ENCODE measurements at places on chromosomes 5 and 9.

DNA sequence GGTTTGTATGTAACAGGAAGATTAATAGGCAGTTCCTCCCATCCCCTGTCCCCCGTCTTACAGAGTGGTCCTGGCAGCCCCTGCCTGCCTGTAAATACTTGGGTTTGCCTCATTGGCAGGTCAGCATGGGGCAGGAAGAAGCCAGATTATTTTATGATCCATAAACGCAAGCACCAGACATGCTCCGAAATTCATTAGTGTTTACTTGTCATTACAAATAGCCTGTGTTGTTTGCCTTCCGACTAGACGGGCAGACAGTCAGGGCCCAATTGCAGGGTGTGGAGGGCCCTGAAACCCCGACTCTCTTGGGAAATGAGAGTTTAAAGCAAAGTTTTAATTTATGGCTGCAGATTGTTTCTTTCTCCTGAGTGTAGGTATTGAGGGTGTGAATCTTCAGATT, 97.2 kb downstream of the RALGPS1 start:
- DNase-seq: no peak

DNA sequence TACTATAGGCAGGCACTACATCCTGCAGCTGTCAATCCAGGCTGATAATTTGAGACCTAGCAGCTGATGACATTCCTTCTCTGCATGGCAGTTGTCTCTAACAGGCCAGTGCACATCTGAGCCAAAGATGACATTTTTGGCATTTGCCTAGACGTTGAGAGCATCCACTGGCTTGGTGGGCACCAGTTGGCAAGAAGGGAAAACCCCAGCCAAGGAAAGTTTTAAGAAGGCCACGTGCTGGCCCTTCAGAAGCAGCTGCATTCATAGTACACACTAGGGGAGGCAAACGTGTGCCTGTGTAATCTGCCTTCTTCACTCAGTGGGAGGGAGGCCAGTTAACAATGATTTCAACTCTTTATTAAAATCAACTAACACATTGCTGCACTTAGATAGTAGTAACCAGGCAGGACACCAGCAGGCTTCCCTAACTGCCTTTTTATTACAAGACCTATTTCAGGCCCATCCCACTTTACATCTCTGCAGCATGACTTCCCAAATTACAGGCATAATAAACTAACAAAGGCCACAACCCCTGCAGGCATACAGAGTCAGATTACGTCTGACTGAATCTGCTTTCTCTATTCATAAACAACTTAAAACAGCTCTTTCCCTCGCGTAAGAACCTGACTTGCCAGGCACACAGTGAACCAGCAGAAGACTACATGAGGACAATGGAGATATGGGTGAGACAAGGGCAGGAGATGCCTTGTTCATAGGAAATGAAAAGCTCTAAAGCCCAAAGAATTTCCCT, 576.3 kb downstream of the PDE4D start:
- DNase-seq: no peak

DNA sequence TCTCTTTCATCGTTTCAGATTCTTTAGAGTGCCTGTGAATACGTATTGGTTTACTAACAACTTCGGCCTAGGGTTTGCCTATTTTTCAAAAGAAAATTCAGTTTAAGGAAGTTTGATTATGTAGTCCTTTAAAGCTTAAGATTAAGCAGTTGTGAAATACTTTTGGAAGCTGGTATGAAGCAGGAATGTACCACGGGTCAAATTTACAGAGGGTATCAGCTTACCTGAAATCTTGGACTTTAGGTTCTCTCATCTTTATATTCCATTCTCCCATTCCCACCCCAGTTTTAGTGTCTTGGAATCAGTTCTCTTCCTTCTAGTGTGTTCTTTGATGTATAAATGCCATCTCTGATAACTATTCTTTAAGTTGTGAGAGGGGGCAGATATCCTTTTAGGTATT, 53.2 kb downstream of the IQGAP2 start:
- no peak for DNase-seq

- DNase-seq: no peak
These were observed 424 bp downstream of the HNRNPA0 start for GRCh38 chr5:137753691-137754187.

GRCh38 chr9:2992427-2992826, 148.5 kb upstream of the PUM3 start:
- no peak for DNase-seq

- DNase-seq: no peak
These were observed 48.8 kb upstream of the EGFL7 start for GRCh38 chr9:136613824-136614371.

DNA sequence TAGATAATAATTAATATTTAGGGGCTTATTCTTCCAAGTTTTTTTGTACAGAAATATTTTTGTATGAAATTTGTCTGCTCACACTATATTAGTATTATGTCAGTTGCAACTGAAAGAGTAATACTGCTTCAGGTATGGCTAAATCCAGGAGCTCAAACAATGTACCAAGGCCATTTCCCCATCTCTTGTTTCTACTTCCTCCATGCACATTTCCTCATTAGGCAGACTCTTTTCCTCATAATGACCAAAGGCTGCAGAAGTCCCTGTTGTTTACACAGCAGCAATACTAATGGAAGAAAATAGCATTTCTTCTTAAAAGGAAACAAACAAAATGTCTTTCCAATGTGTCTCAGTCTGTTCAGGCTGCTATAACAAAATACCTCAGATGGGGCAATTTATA, 9.2 kb upstream of the OTULINL start:
- no peak for DNase-seq

- no peak for DNase-seq
These were observed 17.6 kb upstream of the HAVCR1 start for GRCh38 chr5:157076558-157076957.

DNA sequence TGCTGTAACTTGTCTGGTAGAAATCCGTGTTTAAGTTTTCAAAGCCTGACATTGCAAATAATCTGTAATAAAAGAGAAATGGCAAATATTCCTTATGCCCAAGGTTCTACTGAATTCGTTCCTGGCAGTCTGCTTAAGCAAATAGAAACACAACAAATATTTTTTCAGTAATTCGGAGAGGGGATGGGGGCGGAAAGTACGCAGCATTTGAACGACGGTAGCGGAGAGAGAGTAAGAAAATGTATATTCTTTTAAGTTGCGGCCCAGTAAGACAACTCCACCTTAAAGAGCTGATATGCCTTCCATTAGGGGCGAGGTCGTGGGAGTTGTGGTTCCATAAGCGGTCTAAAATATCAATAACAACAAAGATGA, 569 bp downstream of the YIPF5 start:
- DNase-seq: no peak

GRCh38 chr5:96703384-96703920, 41.3 kb downstream of the CAST start:
- DNase-seq: no peak

DNA sequence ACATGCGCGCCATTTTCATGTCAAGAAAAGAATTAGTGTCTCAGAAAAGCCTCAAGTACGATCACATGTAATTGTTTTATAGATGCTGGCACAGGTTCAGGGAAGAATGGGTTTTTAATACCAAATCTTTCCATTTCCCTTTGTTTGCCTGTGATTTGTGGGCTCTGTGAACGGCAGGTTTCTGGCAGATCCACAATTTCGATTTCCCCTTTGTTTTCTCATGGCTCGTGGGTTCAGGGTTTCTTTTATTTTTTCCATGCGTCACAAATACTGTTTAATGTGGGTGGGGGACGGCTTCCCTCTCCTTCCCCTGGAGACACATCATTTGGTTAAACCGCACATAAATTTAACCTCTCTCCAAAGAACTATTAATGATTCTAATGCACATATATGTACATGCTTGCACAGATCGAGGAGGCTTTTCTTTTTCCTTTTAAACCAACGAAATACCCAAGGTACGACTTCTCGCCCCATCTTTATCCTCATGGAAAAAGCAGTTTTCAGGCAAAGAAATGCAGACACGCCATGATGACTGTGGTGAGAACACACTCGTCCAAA, 195.9 kb downstream of the SLIT3 start:
- DNase-seq: no peak

- DNase-seq: no peak
These were observed 34.5 kb upstream of the BASP1 start for GRCh38 chr5:17182981-17183380.
